Omental fat pad (tissue), 4 donors: ENCODE measurements at places on chromosomes 3 and 15. TPM values are rescaled to one million over a fixed set of nuclear protein-coding genes. Genes with fewer than 3 reads are reported as not detected.

DNA sequence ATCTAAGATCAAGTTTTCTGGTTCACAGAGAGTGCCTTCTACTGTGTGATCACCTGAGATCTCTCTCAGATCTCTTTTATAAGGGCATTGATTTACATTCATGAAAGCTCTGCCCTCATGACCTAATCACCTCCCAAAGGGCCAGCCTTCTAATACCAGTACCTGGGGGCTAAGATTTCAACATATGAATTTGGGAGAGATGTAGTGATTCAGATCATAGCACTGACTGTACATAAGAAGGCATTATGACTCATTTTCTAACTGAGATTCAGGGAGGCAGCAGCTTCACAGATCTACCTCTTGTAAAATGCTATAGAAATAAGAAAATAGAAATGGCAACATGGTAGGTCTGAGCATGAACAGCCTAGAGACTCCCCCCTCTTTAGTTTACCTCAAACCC is 39.6 kb downstream of the VGLL3 start:
- DNase-seq = no peak

DNA sequence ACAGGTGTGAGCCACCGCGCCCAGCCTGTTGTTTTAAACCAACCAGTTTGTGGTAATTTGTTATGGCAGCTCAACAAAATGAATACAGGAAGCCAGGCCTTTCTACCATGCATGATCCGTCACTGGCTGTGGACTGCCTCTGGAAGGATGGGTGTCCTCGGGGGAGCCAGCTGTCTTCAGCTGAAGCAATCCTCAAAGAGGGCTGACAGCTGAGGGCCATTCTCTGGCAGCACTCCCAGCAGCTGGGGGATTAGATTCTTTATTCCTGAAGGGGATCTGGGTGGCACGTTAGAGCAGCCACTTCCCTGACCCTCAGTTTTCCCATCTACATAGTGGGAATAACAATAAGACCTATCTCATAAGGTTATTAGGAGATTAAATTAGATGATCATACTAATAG is 24.4 kb downstream of the POLR2M start:
- no peak for DNase-seq

- no peak for DNase-seq
These were observed 15.0 kb downstream of the DUOX1 start for GRCh38 chr15:45144775-45145174.

- no peak for DNase-seq
These were observed 43.5 kb upstream of the BDH1 start for GRCh38 chr3:197599089-197599765.

- DNase-seq = no peak
These were observed 27.2 kb downstream of the SRPRB start for GRCh38 chr3:133832802-133833144.

DNA sequence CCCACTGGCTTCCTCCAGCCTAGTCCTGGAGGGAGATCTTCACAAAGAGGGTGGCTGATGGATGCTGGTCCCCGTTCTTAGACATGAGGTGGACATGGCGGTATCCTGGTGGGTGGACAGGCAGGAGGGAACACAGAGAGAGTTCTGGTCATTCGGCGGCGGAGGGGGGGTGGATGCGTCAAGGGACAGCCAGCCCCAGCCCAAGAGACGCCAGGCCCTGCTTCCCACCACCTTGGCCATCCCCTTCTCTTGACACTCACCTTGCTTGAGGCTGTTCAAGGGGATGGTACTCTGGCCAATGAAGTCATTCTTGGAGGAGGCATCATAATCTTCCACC is 17.1 kb downstream of the VILL start:
- DNase-seq = no peak

- DNase-seq = no peak
These were observed 43.4 kb downstream of the TPRA1 start for GRCh38 chr3:127546970-127547733.

DNA sequence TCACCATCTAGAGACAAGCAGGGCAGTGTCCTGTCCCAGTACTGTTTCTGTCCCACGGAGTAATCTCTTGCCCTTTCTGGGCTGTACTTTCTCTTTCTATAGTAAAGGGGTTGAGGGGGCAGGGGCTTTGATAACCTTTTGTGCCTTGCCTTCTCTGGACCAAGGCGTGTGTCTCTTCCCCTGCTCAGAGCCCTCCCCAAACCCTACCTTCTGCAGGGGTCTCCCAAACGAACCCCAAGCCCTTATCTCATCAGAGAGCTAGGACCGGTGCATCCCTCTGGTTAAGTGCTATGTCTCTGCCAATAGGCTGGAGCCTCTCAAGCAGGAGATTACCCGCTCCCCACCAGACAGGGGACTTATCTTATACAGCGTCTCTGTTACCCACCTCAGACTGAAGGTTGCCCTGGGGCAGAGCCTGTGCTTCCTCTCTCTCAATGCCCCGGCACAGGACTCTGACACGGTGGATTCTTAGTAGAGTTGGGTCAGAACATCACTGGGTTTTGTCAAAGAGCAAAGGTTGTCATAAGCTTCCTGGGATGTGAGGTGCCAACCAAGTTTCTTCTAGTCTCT is 2.9 kb downstream of the PLEKHO2 start:
- DNase-seq = no peak

DNA sequence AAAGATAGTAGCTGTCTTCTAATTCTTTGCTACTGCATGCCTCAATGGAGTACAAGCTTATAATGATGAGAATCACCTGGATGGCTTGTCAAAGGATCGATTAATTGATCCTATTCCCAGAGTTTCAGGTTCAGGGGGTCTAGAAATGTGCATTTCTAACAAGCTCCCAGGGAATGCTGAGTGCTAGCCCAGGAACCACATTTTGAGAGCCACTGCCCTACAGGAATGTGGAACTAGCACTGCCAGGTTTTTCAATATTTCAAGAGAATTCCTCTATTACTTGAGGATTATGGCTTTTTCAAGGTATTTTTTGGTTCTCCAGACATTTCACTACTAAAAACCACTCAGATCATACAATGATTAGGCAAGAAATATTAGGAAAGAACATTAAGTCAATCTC is 52.7 kb downstream of the RARB start:
- no peak for DNase-seq

GRCh38 chr3:127697551-127698240 is 24.9 kb downstream of the ABTB1 start:
- DNase-seq = peak; percentile 73

The CTXN2 gene
- total RNA-seq = not detected

- no peak for DNase-seq
These were observed 75.8 kb upstream of the GATA2 start for GRCh38 chr3:128568602-128569490.

DNA sequence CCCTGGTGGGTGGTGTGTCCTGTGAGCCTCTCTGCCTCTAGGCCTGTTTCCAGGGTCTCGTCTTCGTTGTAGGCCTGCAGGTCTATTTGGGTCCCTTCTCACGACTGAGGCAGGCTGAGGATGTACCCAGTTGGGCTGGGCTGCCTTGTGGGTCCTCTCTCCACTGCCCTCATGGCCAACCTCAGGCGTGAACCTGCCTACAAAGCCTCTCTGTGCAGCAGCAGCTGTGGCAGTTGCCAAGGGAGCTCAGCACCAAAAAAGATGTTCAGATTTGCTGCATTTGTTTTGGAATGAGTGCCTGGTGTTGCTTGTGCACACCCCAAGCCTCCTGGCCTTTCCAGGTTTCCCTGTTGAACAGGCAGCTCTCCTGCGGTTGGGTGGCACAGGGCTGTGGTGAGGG is 13.4 kb downstream of the KLF13 start:
- no peak for DNase-seq

The EFHB gene
- total RNA-seq = 0.44 TPM

The NANOGP8 gene
- total RNA-seq = not detected

The SLC12A1 gene
- not detected for total RNA-seq

The PLA2G4E gene
- 0.12 TPM for total RNA-seq
